ENCODE measurements at places on chromosomes 13 and 19.

DNA sequence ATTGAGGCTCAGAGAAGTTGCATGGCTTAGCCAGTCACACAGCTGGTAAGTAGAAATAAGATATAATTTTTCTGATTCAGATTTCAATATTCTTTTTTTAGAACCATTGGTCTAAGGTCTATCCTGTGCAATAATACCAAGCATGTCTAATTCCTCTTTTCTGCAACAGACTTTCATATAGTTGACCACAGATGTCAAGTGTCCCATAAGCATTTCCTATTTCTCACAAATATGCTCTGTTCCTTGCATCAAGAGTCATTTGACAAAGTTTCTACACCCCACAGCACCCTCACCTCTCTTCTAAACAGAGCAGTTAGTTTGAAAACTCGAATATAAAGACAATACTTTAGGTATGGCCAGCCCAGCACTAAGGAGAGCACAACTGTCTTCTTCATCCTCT, 26.8 kb upstream of the SACS start:
- no peak for DNase-seq

GRCh38 chr13:38421590-38422560, 72.2 kb downstream of the UFM1 start:
- DNase-seq = no peak

GRCh38 chr19:54373781-54374631, 9.3 kb upstream of the LAIR1 start:
- DNase-seq = peak; percentile 73

GRCh38 chr19:29668746-29669609, 3.7 kb downstream of the PLEKHF1 start:
- no peak for DNase-seq

- no peak for DNase-seq
These were observed 410.6 kb downstream of the TBC1D4 start for GRCh38 chr13:75071395-75071794.

GRCh38 chr19:35430409-35431144, 17.5 kb upstream of the FFAR2 start:
- no peak for DNase-seq

GRCh38 chr13:77981281-77981881, 62.8 kb upstream of the EDNRB start:
- DNase-seq = no peak

GRCh38 chr19:680287-681028, 4.3 kb downstream of the FSTL3 start:
- DNase-seq = peak; percentile 100

- peak; percentile 95 for DNase-seq
These were observed 10.2 kb downstream of the STAP2 start for GRCh38 chr19:4328243-4328990.

GRCh38 chr19:45117671-45118070, 24.7 kb downstream of the PPP1R37 start:
- DNase-seq = no peak

- DNase-seq = no peak
These were observed 56.5 kb upstream of the HTR2A start for GRCh38 chr13:46953331-46953730.

DNA sequence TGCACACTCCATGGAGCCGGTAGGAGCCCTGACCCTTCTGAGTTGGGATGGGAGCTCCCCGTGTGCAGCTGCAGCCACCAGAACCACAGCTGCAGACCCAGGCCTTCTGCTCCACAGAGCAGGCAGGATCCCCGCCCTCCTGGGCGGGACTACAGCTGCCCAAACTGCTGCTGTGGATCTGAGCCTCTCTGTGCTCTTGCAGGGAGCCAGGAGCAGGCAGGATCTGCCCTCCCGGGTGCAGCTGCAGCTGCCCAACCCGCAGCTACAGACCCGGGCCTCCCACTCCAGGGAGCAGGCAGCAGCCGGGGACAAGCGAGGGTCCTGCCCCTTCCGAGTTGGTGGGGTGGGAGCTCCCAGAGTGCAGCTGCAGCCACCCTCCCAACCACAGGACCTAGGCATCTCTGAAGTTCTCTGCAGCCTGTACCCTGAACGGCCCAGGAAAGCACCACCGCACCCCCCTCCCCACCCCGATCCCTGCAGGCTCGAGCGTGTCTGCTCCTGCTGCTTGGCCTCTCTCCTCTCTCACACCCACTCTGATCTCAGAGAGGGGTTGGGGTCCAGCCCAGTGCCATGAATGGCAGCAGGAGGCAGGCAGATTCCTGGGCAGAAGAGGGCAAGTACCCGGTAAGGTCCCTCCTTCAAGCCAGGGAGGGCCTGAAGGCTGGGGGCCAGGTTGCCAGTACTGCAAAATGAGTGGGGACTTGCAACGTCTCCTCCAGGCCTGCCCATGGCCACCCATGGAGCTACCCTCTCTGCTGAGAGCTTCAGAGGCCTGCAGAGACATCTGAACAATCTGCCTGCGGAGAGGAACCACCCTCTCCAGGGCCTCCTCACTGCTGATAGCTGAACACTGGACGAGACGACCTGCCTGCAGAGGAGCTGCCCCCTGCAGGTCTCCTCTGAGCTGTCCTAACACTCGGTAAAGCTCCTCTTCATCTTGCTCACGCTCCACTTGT, 16.4 kb upstream of the EMP3 start:
- DNase-seq = no peak

GRCh38 chr19:14182476-14182875, 23.5 kb downstream of the ADGRL1 start:
- no peak for DNase-seq

DNA sequence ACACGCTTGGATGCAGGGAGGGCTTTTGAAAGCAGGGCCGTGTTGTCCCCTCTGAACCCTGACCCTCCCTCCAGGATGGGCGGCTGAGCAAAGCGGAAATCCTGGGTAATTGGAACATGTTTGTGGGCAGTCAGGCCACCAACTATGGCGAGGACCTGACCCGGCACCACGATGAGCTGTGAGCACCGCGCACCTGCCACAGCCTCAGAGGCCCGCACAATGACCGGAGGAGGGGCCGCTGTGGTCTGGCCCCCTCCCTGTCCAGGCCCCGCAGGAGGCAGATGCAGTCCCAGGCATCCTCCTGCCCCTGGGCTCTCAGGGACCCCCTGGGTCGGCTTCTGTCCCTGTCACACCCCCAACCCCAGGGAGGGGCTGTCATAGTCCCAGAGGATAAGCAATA, 15.2 kb downstream of the RCN3 start:
- no peak for DNase-seq

GRCh38 chr13:71625694-71626093, 241.3 kb downstream of the DACH1 start:
- no peak for DNase-seq

DNA sequence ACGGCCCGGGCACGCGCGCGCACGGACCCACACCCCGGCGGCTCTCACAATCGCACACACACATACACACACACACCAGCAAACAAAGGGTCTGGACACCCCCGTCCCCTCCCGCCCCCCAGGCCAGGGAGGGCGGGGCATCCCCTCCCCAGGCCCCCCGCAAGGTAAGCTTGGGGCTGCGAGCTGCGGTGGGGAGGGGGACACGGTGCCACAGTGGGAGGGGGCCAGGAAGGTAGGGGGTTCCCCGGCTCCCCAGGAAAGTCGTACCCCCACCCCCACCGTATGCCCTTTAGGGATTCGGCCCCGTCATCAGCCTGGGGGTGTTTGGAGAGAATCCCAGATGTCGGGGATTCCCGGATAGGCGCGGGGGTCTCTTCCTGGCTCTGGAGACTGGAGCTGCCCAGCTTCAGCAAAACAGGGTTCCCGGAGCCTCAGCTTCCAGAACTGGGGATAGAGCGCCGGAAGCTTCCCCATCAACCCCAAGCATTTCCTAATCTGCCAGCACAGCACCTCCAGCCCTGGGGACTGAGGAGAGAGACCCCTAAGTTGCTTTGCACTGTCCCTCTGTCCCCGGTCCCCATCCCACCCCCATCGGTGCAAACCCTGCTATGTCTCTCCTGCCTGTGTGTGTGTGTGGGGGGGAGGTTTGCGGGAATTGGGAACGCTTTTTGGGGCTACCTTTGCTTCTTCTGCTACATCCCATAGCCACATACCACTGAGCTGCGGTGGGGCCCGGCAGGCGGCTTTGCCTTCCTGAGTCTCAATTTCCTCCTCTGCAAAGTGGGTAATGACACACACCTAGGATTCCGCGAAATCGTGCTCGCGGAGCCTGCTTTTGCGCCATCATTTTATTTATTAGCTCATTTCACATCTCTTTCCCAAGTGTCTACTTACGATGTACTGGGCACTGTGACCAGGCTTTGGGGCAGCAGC, 1.8 kb upstream of the CDC37 start:
- DNase-seq = no peak

DNA sequence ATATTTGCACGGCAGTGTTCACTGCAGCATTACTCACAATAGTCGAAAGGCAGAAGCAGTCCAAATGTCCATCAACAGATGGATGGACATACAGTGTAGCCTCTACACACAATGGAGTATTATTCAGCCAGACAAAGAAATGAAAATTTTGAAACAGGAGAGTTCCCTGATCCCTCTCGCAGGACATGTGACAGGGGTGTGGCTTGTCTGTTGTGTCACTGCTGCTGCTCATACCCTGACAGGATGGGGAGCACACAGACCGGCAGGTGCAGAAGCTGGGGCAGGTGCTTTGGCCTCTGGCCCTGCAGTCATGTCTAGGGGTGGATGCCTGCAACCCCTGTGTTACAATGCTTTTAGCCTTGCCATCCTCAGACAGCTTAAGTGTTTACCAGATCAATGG, 204.3 kb downstream of the EFNB2 start:
- no peak for DNase-seq

DNA sequence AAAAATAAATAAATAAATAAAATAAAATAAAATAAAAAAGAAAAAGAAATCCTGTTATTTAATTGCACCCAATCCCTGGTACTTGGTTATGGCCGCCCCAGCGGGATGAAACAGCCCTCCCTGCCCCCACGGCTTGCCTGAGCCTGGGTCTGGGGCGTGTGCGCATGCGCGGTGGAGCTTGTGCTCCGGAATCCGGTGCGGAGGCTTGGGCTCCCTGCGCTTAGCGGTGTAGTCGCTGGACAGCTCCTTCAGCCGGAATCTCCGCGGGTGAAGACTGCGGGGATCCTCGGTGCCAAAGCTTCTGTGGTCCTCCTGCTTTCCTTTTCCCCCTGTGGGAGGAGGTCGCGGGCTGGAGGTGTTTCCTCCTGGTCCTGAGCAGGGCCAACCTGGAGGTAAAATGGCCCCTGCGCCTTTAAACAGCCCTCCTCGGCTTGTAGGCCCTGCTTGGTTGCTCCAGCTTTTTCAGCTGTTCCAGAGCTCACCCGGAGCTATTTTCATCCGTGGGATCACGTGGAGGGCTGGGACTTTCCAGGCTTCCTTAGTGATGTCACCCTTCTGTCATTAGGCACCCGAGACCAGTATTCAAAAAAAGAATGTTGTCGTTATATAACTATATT, at the start of gene PLA2G4C:
Gene PLA2G4C (minus strand): TSS at position 468 of the 617 bp plus-strand sequence. CDS start 4,288 bp downstream, outside the sequence.
- peak; percentile 92 for DNase-seq

- DNase-seq = no peak
These were observed 2.2 kb downstream of the S1PR2 start for GRCh38 chr19:10228920-10229319.

DNA sequence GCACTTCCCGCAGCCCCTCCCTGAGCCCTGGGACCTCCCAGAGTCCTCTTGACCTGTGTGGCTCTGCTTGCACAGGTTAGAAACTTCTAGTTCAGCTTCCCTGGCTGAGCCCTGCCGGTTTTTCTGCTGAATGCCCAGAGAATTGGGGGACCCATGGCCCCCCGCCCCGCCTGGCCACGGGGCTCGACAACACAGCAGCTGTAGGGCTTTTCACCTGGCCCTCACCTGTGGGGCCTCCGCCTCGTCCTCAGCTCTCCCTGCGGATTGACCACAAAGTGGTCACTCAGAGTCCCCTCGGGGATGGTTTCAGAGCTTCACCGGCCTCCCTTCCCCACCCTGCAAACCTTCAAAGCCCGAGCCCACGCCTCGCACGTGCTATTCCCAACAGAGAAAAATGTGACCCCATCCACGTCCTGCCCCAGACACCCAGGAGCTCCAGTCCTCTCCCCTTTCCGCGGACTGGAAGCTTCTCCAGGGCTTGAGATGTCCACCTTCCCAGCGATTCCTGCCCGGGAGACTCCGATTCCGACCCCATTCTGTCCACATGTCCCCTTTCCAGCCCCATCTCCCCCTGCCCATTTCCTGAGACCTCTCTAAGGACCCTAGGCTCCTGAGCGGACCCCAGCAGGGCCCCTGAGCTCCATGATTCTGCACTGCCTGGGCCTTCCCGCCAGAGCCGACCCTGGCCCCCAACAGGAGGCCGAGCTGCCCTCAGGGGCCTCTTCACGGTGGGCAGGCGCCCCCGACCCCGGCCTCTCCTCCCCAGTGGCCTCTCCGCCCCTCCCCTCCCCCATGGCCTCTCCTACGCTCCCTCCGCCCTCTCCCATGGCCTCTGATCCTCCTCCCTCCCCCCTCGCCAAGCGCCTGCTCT, 41.9 kb downstream of the ANKRD10 start:
- DNase-seq = no peak

- no peak for DNase-seq
These were observed 19.1 kb upstream of the CXCL17 start for GRCh38 chr19:42461700-42462324.

GRCh38 chr19:2627855-2628254, 74.6 kb downstream of the GNG7 start:
- DNase-seq = no peak

DNA sequence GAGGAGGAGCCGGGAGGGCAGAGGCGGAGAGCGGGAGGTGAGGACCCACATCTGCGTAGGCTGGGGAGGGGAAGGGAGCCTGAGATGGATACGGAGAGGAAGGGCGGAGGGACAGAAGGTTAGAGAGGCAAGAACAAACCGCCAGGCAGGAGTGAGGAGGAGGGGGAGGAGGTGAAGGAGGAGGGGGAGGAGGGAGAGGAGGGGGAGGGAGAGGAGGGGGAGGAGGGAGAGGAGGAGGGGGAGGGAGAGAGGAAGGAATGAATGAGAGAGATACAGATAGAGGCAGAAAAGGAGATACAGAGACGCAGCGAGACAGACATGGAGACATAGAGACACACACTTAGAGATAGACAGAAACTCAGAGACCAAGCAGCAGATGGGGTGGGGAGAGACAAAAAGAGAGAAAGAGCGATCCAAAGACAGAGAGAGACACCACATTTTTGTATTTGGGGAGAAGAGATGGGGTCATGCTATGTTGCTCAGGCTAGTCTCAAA, 782 bp upstream of the CA11 start:
- no peak for DNase-seq

GRCh38 chr13:74288361-74288911, 154.2 kb upstream of the KLF12 start:
- DNase-seq = no peak

DNA sequence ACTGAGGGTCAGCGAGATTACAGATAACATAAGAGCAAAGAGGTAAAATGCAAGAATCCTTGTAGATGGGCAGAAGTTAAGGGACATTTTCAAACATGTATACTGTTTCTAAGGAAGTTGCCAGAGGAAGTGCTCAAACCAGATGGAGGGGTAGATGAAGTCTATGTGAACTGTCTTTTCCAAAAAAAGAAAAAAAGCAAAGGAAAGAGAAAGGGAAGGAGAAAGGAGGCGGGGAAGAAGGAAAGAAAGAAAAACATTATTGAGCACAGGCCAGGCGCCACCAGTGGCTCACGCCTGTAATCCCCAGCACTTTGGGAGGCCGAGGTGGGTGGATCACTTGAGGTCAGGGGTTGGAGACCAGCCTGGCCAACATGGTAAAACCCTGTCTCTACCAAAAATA, 5.3 kb downstream of the DMAC2 start:
- no peak for DNase-seq

All from lower lobe of right lung (tissue), 2 donors.